ENCODE measurements at places on chromosomes 7 and 10.

DNA sequence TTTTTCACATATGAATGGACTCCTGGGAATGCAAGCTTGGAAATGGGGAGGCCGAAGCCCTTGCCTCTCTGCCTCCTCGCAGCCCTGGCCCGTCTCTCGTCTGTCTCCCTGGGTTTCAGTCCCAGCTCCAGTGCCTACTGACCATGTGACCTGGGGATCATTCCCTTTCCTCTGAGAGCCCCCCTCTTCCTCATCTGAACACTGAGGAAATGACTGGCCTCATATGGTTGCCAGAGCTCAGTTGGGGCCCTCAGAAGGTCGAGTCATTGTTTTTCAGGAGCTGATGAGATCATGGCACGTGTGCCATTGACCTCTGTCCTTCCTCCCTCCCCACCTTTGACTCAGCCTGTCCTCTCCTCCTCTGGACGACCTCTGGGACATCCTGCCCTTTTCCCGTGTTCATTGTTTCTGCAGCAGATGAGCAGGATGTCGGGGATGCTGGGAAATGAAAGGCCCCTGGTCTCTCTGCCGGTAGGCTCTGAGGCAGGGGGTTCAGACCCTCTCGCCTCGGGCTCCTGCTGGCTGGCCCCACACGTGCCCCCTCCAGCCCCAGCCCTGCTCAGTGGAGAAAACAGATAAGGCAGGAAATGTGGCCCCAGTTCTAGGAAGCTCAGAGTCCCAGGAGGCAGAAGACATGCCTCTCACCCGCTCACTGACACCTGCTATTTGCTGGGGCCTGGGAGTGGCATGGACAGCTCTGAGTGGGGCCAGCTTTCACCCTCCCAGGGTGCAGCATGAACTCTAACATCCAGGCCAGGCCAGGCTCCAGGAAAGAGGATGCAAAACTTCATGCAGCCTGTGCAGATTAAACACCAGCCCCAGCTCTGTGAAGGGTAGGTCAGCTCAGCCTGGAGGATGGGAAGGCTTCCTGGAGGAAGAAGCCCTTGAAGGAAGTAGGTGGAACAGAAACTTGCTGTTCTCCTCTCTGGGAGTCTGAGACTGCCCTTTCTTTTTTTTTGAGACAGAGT is 8.3 kb upstream of the PPP1R35 start:
- peak; percentile 36 for DNase-seq

GRCh38 chr7:21914671-21915070 is 31.0 kb downstream of the CDCA7L start:
- DNase-seq, result no peak

DNA sequence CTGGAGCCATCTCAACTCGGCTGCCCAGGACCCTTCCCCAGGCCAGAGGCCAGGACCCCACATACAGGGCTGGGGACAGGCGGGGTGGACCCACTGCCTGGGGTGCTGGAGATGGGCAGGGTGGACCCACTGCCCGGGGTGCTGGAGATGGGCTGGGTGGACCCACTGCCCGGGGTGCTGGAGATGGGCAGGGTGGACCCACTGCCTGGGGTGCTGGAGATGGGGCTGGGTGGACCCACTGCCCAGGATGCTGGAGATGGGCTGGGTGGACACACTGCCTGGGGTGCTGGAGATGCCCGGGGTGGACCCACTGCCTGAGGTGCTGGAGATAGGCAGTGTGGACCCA is 32.4 kb upstream of the FOXL3 start:
- no peak for DNase-seq

DNA sequence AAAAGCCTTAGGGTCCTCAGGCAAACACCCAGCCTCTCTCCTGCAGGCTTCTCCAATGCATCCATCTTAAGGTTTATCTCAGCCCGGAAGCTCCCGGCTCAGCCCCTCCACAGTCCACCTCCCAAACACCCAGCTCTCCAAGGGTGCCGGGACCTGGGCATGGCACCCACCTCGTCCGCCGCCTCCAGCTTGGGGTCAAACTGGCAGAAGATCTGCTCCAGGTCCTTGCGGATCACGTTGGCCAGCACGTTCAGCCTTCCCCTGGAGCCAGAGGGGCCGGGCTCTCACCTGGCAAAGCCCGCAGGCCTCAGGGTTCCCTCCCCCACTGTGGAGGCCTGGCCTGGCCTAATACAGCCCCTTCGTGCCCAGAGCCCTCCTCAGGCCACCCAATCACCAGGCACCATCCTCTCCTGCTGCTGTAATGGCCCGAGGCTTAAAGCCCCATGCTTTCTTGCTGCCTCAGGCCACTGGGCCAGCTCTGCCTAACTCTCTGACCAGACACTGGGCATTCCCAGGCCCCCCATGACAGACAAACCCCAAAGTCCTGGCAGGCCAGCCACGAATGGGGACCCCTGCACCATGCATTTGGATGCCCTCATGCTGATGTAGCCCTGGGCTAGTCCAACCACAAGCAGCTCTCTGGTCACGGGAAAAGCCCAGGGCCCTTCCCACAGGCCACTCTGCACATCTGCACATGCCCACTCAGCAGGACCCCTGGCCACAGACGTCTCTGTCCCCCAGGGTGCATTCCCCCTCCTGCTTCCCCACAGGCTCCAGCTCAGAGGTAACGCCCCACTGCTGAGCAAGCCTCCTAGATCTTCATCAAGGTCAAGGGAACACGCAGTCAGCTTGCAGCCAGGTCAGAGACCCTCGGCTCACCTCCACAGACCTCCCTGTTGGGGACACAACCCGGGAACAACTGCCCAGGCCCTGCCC is 12.3 kb downstream of the OGDHL start:
- no peak for DNase-seq

- no peak for DNase-seq
These were observed 49.6 kb downstream of the PDE1C start for GRCh38 chr7:32020551-32021159.

DNA sequence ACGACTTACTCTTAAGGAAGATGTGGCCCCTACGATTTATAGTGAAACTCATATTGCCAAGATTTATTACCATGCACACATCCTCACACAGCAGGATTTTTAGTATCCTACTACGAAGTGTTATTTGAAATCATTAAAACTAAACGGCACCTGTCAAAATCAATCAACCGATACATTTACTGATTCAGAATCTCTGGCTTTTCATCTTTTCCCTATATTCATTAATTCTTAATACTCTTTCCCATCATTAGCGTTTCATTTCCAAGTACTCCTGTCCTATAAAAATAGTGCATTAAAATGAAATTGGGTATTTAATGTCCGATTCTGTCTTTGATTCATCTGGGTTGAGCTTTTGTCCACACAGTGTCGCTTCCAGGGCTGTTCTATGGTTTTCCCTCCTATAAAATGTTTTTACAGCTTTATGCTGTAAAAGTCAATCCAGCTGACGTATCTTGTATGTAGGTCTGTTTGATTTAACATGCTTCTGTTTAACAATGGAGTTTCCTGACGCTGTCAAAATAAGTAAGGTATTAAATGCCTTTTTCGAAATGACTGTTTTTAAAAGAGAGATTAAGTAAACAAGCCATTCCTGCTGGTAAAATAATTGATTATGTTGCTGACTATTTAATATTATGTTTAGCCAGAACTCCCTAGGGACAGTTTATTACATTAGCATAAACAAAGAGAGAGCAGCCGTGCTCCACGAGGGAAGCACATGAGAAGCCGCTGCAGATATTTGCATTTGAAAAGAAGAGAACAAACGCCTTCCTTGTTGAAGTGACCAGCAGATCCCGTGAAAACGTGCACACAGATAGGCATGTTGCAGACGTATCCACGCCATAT is 22.3 kb upstream of the SFMBT2 start:
- DNase-seq, result no peak

- no peak for DNase-seq
These were observed 22.3 kb downstream of the KLHDC10 start for GRCh38 chr7:130092598-130092997.

DNA sequence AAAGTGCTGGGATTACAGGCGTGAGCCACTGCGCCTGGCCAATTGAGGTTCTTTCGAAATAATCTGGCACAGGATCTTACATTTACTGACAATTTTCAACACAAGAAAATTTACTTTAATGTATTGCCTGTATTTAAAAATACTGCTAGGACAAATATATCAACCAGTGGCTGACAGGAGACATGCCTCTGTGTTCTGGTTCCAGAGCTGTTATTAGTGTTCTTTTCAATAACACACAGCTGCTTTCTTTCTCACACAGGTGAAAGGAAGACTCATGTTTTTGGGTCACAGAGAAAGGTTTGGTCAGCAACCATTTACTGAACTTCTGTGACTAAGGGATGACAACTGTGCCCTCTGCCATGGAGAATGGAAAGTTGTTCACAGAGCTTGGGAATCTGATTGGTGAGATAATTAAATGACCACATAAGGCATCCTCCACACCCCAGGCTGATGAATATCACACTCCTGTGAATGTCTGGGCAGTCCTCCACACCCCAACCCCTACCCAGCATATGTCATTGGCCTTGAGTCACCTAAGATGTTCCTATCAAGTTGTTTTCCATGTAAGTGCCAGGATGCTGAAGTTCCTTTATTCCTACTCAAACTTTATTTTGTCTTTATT is 180.1 kb downstream of the RAPGEF5 start:
- no peak for DNase-seq

- DNase-seq, result no peak
These were observed 21.9 kb downstream of the TNKS2 start for GRCh38 chr10:91820144-91820543.

GRCh38 chr10:71882813-71883659 is 32.0 kb upstream of the PSAP start:
- DNase-seq, result no peak

GRCh38 chr10:78763651-78764395 is 304.9 kb upstream of the ZMIZ1 start:
- DNase-seq, result no peak

- DNase-seq, result no peak
These were observed 41.4 kb upstream of the MPP7 start for GRCh38 chr10:28343987-28344895.

- DNase-seq, result peak; percentile 16
These were observed 47.4 kb downstream of the ORC5 start for GRCh38 chr7:104160375-104160774.

- no peak for DNase-seq
These were observed 111.2 kb downstream of the SAMD9 start for GRCh38 chr7:93006480-93007095.

GRCh38 chr7:107972075-107972482 is 30.9 kb downstream of the LAMB1 start:
- DNase-seq, result peak; percentile 92

DNA sequence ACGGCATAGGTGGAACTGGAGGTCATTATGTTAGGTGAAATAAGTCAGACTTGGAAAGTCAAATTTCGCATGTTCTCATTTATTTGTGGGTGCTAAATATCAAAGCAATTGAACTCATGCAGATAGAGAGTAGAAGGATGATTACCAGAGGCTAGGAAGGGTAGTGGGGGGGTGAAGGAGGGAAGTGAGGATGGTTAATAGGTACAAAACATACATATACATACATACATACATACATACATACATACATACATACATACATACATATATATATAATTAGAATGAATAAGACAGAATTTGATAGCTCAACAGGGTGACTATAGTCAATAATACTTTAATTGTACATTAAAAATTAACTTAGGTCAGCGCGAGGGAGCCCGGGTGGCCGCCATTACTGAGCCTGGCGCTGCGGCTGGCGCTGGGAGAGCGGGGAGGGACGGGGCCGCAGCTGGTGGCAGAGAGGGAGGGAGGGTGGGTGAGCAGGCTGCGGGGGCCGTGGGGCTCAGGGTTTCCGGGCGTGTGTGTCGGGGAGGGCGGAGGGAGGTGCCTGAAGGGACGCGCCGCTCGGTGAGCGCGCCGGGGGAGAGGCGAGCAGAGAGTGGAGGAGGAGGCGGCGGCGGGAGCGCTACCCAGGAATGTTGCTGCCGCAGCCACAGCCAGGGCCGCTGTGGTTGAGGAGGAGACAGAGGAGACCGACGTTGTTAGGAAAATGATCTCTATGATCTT is 85.8 kb upstream of the EGFR start:
- DNase-seq, result peak; percentile 68

GRCh38 chr7:111051832-111052231 is 39.1 kb upstream of the LRRN3 start:
- no peak for DNase-seq
